ENCODE measurements at places on chromosomes 1 and 21.

DNA sequence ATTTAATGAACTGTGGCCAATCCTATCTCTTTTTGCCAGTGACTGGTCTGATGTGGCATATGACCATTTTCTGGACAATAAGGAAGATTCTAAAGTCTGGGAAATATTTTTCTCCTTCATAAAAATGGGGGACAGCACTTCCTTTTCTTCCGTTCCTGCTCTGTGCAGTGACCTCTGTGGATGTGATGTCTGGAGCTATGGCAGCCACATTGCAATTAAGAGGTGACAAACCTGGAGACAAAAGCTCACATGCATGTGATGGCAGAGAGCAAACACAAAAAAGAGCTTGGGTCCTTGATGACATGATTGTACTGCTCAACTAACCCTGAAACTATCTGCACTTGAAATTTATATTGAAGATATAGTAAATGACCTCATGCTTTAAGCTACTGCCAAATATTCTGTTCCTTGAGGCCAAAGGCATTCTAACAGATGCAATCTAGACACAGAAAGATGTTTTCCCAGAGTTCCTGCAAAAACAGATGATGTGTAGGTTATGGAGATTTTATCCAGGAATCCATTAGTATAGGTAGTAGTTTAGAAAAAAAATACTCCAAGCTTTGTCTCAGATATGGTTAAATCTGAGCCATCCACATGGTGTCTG is 2.2 kb upstream of the MAGI3 start:
- DNase-seq: no peak

DNA sequence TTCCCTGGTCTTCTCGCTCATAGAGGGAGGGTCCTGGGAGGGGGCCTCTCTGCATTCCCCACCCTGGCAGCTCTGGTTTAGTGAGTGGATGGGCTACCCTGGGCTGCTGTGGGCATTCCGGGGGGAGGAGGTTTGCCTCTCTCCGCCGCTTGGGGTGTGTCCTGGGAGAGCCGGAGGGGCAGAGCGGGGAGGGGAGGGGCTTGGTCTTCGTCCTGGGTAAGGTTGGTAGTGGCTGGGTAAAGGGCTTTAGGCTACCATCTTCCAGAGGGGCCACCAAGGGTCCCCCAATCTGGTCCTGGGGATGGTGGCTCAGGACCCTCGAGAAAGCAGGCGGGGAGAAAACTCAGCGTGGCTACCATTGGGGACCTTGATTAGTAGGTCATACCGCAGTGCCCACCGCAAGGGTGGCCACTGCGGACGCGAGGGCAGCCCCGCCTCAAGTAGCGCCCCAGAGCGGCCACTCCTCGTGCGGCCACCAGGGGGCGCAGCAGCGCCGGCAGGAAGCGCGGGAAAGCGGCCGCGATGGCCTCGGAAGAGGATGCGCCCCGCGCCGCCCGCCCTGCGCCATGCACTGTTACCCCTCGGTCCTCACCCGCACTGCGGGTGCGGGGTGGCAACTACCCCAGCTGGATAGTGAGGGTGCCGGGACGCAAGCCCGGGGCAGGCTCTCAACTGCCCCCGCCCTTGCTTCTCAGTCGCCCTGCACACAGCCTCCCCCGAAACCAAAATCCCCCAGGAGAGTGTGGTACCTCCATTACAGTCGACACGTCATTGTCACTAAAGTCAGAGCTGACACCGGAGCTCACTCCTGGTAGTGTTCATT is 44.1 kb upstream of the SLC25A33 start:
- DNase-seq: peak; percentile 83

DNA sequence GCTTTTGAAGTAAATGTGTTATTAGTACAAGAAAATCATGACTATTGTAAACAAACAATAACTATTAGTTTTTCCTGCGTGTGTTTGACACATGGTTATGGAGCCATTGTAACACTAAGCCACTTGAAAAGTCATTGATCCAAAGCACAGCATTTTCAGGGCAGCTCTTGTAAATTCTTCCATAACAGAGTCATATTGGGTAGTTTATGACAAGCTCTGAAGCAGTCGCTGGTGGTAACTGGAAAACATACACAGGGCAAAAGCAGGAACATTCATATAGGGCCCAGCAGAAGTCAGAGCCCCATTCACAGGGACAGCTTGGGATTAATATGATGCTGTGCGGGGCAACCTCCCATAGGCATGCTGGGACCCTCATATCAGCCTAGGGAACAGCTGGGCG is 483.2 kb upstream of the PTBP2 start:
- no peak for DNase-seq

- peak; percentile 46 for DNase-seq
Observed at GRCh38 chr1:178310685-178311105, 186.1 kb downstream of the CLEC20A start.

- peak; percentile 97 for DNase-seq
Observed at GRCh38 chr1:178134061-178134460, 40.2 kb downstream of the RASAL2 start.

DNA sequence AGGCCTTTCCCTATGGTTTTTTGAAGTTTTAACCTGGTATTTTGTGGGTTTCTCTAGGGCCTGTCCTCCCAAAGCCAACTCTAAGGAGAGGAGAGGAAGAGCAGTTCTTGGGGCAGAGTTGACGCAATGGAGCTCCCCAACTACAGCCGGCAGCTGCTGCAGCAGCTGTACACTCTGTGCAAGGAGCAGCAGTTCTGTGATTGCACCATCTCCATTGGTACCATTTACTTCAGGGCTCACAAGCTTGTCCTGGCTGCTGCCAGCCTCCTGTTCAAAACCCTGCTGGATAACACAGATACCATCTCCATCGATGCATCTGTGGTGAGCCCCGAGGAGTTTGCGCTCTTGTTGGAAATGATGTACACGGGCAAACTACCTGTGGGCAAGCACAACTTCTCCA is 38.2 kb downstream of the ZBTB40 start:
- DNase-seq: peak; percentile 22

- DNase-seq: no peak
Observed at GRCh38 chr21:26652854-26653253, 79.8 kb upstream of the CYYR1 start.

GRCh38 chr1:245441689-245442088 is 286.9 kb downstream of the KIF26B start:
- peak; percentile 19 for DNase-seq

GRCh38 chr1:94863919-94864318 is 43.8 kb downstream of the SLC44A3 start:
- no peak for DNase-seq

DNA sequence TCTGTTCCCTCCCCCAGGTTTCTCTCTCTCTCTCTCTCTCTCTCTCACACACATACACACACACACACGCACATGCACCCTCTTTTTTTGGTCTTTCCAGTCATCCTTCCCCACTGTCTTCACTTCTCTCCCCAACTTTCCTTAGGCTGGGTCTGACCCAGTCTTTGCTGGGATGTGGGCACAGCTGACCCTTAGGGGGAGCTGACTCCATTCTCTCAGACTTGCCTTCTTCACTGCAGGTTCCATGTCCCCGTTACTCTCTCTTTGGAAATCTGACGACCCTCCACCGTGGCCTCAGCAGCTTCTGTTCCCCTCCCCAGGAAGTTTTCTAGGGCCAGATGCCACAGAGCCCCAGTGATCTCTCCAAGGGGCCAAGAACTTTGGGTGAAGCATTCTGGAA is 2.1 kb downstream of the DISP3 start:
- DNase-seq: no peak
